C1 segment of cervical spinal cord (tissue), 14 donors: ENCODE measurements at places on chromosomes 1 and 21.

DNA sequence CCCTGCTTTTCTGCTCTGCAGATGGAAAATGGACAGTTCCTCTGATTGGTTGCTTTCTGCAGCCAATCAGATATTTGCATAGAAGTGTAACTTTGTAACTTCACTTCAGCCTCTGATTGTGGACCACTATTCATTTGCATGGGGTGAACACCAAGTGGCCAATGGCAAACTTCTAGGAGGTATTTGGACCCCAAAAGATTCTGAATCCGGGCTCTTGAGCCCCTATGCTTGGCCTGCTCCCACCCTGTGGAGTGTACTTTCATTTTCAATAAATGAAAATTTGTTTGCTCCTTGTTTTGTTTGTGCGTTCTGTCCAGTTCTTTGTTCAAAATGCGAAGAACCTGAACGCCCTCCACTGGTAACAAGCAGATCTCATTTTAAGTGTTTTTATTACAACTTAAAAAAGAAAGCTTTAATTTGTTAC, 6.4 kb upstream of the GSTM4 start:
- DNase-seq = no peak

DNA sequence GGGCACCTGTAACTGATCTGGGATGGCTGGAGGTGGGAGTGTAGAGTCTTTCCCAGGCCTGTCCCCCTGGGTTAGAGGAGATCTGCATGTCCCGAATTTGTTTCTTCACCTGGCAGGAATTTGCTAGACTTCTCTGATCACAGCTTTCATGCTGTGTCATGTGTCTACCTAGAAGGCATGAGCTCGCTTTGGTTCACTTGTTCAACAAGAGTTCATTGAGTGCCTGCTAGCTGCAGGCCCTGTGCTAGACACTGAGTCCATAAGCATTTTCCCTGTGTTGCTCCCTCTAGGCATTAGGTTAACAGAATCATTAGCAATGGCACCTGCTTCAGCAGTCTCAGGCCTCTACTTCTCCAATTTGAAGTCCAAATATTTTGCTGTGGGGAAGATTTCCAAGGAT, 101.6 kb downstream of the MTR start:
- DNase-seq = no peak

- no peak for DNase-seq
Measured at GRCh38 chr1:36411674-36412648, 14.3 kb upstream of the LSM10 start.

- DNase-seq = no peak
Measured at GRCh38 chr1:239677362-239677761, 291.0 kb downstream of the CHRM3 start.

DNA sequence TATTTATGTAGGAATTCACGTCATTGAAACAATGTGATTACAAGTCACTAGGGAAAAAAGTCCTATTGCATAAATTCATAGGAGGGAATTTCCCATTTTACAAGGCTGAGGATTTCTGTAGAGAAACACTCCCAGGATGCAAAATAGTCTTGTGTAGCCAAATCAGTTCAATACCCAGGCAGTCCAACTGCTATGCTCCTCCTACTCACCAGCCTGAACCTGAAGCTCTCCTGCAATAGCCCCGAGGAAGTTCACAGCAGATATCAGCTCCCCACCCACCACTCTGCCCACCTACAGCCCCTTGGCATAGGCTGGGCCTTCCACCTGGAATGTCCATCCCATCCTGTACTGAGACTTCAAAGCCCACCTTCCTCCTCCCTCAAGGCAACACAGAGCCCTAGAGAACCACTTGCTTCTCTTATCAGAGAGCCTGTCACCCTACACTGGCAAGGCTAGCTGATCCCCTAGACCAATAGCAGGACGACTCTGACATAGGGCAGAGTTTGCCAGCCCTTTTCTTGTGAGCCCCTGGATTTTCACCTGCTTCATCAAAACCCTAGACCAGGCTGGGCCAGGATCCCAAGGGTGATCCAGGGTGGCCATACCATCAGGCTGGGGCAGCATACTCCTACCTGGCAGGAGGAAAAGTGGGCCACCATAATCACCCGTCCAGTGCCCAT, 1.5 kb downstream of the LSS start:
- DNase-seq = no peak

DNA sequence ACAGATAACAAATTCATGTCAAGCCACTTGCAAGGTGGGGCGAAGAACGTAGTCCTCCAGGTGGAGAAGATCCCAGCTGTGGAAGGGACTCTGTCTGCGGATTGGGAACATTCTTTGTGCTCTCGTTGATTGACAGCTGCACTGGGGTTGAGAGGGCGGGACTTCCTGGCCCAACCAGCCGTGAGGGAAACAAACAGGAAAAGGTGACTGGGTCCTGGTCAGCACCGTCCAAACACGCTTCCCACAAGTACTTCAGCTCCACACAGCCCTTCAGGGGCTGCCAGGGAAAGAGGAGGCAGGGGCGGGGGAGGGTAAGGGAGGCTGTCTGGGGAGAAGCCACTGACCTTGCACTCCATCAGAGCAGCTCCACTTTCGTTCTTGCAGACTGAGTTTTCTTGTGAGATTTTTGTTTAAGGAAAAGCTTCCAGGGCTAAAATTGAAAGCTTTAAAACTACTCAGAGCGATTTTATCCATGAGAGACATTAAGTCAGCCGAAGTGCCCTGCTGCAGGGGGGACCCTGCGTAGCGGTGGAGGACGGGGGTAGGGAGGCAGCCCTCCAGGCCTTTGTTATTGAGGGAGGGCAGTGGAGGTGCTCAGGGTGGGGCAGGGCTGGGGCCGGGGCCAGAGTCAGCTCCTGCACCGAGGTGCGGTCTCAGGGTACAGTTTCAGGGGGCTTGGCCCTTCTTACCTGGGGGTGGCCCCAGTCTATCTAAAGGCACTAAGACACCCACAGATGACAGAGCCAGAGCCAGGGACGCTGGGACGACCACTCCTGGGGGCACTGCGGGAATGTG, 21.6 kb upstream of the STUM start:
- DNase-seq = no peak

DNA sequence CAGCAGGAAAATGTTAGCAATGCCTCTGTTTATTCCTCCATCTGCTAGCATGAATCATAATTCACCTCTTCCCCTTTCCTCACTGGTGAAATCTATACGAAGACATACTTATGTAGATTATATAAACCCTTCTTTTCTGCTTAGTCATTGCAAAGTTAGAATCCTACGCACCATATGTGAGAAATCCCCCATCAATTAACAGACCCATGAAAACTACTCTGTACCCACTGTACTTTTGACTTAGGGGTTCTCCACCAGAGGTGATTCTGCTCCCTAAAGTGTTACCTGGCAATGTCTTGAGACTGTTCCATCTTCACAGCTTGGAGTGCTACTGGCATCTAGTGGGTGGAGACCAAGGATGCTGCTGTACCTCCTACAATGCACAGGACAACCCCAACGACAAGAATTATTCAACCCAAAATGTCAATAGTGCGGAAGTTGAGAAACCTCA, 49.6 kb upstream of the KCTD3 start:
- no peak for DNase-seq

- DNase-seq = no peak
Measured at GRCh38 chr21:16169102-16169511, 439.3 kb downstream of the USP25 start.

DNA sequence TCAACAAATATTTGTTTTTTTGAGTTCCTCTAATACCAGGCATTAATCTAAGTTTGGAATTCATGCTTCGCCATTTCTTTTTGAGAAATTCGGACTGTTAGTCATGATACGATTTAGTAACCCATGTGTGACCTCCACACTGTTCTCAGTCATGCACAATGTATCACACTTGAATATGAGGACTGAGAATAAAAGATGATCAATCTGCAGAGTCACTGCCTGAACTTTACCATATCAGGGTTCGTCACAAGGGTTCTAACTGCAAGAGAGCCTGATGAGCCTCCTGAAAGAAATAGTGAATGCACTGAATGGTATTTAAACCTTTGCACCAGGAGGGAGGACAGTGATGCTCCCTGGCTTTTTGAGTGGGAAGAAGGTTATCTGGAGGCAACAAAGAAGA, 10.9 kb upstream of the FASLG start:
- DNase-seq = no peak

DNA sequence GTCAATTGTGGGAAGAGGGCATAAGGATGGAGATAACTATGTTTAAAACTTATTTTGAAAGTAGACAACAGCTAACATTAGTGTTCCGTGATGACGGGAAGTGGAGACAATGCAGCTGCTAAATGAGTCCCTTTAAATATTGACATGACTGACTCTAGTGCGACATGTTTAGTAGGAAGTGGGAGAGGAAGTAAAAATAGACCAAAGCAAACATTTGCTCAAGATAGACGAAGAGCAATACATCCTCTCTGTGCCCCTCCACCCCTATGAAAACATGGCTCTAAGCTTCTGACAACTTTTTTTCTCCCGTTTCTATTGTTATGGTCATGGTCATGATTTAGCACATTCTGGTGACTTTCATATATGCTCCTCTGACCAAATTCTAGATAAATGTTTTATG, 60.0 kb upstream of the HMCN1 start:
- no peak for DNase-seq

GRCh38 chr1:227351443-227351842, 33.2 kb upstream of the CDC42BPA start:
- DNase-seq = no peak

DNA sequence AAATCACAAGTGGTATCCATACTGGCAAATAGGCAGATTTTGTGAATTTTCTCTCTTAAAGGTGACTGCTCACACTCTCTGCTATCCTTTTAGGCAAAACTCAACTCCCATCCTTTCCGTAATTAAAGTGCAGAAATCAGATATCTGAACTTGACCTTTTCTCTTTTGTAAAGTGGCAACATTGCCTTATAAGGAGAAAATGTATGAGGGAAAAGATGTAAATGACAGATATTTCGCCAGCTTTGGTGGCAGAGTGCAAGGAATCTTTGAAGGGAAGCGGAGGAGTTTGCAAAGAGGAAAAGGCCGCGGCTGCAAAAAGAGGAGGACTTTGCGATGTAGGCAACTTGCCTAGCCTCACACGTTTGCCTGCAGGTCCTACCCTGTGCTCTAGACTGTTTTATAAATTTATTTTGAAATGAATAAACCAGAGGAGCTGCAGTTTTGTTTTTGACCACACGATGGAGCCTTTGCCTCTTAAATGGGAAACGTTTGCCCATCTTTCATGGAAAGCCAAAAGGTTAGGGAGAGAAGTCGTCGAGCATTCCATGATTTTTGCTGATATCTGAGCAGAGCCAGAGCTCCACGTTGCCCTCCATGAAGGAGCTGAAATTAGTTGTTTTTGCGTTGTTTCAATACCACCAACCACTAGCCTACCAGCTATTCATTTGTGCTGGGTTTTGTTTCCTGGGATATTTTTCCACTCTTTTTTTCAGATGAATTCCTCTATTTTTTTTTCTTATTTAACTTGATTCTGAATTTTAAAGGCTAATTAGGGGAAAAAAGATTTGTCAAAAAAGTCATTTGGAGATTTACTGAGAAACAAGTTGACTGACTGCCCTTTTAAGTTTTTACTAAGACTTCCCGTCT, 242.3 kb downstream of the LMX1A start:
- no peak for DNase-seq

- DNase-seq = no peak
Measured at GRCh38 chr1:36151845-36152203, 2.5 kb upstream of the TRAPPC3 start.

- no peak for DNase-seq
Measured at GRCh38 chr1:208169081-208169879, 74.9 kb downstream of the PLXNA2 start.

DNA sequence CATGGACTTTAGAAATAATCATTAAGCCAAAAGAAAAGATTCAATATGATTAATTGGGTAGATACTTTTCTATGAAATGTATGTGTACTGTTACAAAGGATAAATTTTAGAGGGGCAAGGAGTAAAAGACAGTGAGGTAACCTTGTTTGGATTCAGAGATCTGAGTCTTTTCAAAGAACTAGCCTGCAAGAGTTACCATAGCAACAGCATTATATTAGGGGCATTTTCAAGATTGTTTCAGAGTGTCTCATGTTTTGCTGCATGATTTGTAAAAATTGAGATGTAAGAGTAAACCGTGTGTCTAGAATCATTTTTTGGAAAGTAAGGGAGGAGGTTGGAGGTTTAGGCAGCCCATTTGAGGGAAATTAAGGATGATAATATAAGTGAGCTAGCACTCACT, 70.6 kb upstream of the KIAA1614 start:
- DNase-seq = no peak

DNA sequence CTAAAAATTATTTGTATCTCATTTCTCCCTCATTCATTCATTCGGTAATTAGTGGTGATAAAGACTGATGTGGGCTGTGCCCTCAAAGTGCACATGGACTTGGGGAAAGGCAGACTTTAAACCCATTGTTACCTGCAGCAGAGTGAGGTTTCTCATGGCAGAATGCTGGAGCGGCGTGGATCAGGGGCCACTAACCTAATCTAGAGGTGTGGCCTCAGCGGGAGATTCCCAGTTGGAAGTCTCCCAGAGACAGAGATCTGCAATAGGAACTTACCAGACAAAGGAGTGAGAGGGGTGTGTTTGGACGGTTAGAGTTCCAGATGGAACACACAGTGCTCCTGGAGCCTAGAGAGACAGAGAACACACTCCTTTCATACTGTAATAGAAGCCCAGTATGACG, 73.5 kb downstream of the VPS26C start:
- DNase-seq = no peak

DNA sequence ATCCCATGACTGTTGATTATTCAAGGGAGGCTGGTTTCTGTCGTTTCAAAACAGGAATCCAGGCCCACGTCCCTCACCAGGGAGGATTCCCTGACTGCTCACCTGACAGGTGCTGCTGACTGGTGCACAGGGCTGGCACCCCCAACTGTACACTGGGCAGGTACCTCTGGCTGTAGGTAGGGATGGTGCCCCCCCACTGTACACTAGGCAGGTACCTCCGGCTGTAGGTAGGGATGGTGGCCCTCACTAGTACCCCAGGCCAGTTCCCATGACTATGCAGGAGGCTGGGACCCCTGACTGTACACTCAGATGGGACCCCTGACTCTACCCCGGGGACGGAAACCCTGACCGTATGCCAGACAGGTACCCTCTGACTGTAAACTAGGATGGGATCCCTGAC, 33.6 kb upstream of the PDE9A start:
- no peak for DNase-seq

DNA sequence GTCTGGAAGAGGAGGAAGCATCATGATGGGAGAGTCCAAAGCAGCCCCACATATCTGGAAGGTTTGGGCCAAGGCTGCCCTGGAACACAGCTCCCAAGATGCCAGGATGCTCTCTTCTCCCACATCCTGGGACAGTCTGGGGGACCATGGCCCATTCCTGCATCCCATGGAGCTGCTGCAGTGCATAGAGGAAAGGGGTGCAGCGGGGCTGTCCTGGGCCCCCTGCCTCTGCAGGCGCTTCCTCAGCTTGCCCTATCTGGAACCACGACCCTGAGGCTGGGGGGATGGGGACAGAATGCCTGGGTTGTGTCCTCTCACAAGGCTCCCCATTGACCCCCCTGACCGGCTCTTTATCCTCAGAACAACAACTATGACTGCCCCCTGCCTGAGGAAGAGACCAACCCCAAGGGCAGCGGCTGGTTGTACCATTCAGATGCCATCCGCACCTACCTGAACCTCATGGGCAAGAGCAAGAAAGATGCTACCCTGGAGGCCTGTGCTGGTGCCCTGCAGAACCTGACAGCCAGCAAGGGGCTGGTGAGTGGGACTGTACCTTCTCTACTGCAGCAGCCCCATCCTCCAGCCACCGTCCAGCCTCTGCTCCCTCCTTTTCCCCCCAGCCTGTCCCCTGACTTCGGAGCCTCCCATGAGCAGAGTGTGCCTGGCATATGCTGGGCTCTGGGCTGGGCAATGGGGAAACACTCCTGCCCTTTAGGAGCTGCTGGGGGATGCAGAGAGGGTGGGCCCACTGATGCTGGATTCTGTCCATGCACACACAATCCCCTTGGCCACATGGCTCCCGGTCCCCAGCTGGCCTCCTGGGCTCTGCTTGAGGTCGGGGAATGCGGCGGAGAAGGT, 39.6 kb downstream of the PKP1 start:
- DNase-seq = no peak

GRCh38 chr1:186152227-186152619, 222.8 kb downstream of the TPR start:
- DNase-seq = no peak
